Breast epithelium (tissue), 4 donors: ENCODE measurements at places on chromosomes 5 and 9.
A peak's percentile ranks its signal among the peaks of the same experiment; 100 is the strongest.

- H3K27me3 ChIP-seq = no peaks in the 10 kb centered on the region
- H3K27ac ChIP-seq = peak overlapping the region; percentile 59
- no peak for DNase-seq
- H3K36me3 ChIP-seq = no peaks in the 10 kb centered on the region
- no peak overlapping the region for H3K4me3 ChIP-seq
- H3K4me1 ChIP-seq = no peaks in the 10 kb centered on the region
Measured at GRCh38 chr5:56070851-56071465, 76.2 kb upstream of the IL6ST start.

- H3K4me1 ChIP-seq = no peaks in the 10 kb centered on the region
- DNase-seq = no peak
- H3K4me3 ChIP-seq = no peak overlapping the region
Measured at GRCh38 chr9:4098031-4098430, 201.8 kb downstream of the GLIS3 start.

- no peaks in the 10 kb centered on the region for H3K36me3 ChIP-seq
- no peak overlapping the region for H3K27ac ChIP-seq
- DNase-seq = no peak
- peaks cover 5% of the 10 kb centered on the region for H3K4me1 ChIP-seq
Measured at GRCh38 chr5:158911693-158912363, 187.9 kb downstream of the EBF1 start.

DNA sequence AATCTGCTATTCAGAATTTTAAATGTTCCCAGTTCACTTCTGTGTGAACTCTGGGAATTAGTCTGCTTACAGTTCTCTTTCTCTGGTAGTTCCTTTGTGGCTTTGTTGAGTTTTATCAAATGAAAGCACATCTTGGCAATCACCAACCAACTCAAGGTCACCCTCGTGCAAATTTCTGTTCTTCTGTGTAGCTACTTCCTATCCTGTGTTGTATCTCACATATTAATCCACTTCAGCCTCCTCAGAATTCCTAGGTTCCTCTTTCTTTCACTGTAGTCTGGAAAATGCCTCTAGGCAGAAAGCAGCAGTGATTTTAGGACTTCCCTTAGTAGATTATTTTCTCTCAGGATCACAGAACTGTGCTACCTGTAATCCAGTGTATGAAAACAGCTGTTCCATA is 100.3 kb downstream of the AUH start:
- no peaks in the 10 kb centered on the region for H3K27me3 ChIP-seq
- no peak overlapping the region for H3K27ac ChIP-seq
- DNase-seq = no peak
- no peak overlapping the region for H3K4me3 ChIP-seq
- H3K4me1 ChIP-seq = no peaks in the 10 kb centered on the region

DNA sequence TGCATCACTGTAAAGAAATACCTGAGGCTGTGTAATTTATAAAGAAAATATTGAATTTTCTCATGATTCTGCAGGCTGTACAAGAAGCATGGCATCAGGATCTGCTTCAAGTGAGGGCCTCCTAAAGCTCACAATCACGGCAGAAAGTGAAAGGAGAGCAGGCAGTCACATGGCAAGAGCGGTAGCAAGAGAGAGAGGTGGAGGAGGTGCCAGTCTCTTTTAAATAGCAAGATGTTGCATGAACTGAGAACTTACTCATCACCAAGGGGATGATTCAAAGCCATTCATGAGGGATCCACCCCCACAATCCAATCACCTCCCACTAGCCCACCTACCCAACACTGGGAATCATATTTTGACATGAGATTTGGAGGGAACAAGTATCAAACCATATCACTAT is 184.5 kb upstream of the PAPPA start:
- DNase-seq = no peak
- H3K4me3 ChIP-seq = no peak overlapping the region
- H3K4me1 ChIP-seq = no peaks in the 10 kb centered on the region
- H3K27ac ChIP-seq = no peak overlapping the region

GRCh38 chr9:114276908-114277821 is 45.7 kb upstream of the ORM1 start:
- no peak overlapping the region for H3K4me3 ChIP-seq
- no peaks in the 10 kb centered on the region for H3K36me3 ChIP-seq
- peak; percentile 44 for DNase-seq
- no peaks in the 10 kb centered on the region for H3K4me1 ChIP-seq

DNA sequence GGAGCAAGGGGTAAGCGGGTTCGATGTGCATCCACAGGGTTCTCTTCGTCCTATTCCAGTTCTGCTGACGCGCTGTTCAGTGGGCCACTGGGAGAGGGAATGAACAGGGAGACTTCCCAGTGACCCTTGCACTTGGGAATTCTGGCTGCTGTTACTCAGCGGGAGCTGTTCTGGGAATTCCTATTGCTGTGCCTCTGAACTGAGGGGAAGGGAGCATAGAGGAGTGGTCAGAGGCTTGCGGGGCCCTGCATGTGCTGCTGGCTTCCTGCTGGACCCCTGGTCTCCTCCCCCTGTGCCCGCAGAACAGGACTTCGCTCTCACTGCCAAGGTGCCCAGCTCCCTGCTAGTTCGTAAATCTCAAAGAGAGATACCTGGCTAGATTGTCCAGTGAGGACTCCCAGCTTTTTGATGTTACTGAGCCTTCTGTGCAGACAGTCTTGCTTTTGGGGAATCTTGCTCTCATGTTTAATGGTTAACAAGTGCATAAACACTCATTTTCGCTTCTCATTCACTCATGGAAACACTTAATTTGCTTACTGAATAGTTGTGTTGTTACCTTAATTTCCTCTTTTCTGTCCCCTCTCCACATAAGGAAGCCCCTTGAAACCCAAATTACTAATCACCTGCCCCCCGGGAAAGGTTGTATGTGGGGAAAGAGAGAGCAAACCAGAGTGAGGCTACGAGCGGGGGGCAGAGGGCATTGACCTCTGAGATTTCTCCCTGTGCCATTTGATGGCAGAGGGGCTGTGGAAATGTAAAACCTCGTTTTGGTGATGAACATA is 5.9 kb downstream of the TRIO start:
- H3K36me3 ChIP-seq = no peaks in the 10 kb centered on the region
- no peak overlapping the region for H3K27ac ChIP-seq
- no peak for DNase-seq
- no peak overlapping the region for H3K4me3 ChIP-seq
- H3K27me3 ChIP-seq = no peaks in the 10 kb centered on the region

DNA sequence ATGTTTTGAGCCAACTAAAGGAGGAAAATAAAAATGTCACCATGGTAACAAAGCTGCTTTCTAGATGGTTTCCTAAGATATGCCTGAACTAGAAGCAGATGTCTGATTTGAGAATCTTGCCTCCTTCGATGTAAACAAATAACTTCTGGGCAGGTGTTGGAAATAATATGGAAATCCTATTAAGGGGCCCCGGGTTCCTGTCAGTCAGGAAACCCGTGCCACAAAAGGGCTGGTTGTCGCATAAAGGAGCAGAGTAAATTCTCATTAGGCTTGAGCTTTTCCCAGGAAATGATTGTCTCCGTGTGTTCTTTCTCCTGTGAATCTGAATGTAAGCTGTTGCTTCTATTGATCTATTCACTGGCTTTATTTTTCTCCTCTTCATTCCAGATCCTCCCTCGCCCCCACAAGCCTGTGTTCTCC is 90.8 kb downstream of the TLE4 start:
- no peak overlapping the region for H3K4me3 ChIP-seq
- peak overlapping the region; percentile 50 for H3K27ac ChIP-seq
- H3K4me1 ChIP-seq = no peaks in the 10 kb centered on the region
- no peaks in the 10 kb centered on the region for H3K36me3 ChIP-seq
- no peak for DNase-seq
- no peaks in the 10 kb centered on the region for H3K27me3 ChIP-seq
